ENCODE measurements at places on chromosomes 16 and 17.

- DNase-seq = no peak
Observed at GRCh38 chr17:49972486-49973270, 3.7 kb downstream of the DLX4 start.

- DNase-seq = no peak
Observed at GRCh38 chr16:50474138-50474537, 74.1 kb upstream of the NKD1 start.

DNA sequence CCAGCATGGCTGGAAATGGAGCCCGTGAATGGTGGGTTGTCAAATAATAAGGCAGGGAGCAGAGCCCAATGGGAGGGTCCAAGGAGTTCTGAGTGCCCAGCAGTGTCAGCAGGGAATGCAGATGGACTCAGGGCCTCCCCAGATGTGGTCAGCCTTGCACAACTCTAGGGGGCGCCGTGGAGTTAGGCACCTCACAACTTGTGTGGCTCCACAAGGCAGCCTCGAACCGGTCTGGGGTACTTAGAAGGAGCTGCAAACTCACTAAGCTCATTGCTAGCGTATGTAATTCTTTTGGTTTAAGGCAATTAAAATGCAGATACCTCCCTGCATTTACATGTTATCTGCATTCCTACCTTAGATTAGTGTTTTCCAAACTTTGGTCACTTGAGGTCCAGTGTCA, 18.1 kb downstream of the IRF8 start:
- no peak for DNase-seq

GRCh38 chr17:19570544-19571062, 36.9 kb downstream of the SLC47A1 start:
- no peak for DNase-seq

DNA sequence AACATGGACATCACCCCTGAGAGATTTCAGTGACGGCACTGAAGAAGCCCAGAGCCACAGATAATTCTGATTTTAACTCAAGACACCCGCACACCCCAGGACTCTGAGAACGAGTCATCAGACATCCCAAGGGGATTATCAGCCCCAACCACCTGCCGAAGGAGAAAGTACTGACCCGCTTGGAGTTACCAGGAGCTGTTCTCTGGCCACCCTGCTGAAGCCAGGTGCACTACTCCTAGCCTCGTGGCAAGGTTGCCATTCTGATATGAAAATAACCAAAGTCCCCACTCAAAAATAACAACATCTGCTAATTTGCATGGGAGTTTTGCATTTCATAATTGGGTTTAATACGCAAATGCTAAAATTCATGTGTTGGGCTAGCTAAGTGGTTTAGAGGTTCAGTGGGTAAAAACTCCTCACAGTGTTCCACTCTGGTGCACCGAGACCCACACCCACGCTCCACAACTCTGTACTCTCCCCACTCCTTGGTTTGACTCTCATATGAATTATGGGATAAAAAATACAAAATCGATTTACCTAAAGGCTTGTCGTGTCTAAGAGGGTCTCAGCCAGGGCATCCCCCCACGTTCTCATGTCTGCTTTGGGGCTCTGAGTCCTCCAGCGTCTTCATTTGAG, 143.0 kb upstream of the NOL11 start:
- no peak for DNase-seq

GRCh38 chr17:43350888-43351361, 47.9 kb upstream of the ARL4D start:
- no peak for DNase-seq

DNA sequence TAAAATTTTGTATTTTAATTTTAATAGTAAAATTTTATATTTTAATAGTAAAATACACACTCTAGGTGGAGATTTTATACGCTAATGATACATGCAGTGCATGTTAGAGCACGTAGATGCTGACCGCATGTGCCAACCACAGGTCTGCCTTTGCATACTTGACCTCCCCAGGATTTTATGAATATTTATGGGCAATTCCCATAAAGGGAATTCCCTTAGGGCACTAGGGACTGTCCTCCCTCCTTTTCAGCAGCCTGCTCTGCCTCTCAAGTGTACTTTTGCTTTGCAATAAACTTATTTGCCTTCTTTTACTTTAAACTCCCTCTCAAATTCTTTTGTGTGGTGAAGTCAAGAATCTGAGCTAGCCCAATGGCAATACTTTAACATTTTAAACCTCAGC, 217.7 kb upstream of the CDH8 start:
- DNase-seq = no peak

GRCh38 chr16:1258225-1258600, 2.3 kb downstream of the TPSD1 start:
- no peak for DNase-seq

GRCh38 chr16:69848637-69849545, 86.8 kb downstream of the WWP2 start:
- DNase-seq = peak; percentile 92

DNA sequence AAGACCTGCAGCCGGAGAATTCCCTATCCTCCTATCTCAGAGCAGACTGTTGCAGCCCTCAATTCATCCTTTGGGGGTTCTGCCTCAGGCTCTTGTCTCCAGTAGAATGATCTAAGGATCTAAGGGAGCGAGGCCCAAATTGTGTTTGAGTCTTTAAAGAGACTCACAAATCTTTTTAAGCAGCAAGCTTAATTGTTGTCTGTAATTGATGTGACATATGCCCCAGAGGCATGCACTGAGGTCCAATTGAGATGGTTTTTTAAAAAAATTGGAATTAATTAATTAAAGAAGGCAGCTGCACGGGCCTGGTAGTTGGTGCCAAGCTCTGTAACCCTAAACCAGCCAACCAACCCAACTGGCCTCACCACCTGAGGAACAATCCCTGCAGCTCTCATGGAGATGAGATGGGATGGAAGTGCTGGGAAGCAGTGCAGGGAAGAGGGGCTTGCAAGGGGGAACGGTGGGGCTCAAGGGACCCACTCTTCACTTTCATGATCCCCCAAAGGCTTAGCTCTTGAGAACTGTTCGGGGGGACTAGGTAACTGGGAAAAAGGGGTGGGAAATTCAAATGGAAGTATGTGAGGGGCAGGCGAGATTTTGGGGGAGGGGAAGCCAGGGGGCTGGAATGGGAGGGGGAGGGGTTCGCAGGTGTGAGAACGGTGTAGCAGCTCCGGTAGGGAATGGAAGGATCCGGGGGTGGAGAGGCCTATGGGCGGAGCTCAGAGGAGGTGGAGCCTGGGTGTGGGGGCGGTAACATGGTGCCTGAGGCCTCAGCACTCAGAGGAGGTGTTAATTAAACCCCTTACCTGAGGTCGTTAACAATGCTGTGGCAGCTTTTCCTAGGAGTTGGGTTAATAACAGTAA, 9.2 kb upstream of the ZNF652 start:
- no peak for DNase-seq

GRCh38 chr16:67277999-67278772, 1.1 kb upstream of the PLEKHG4 start:
- DNase-seq = peak; percentile 85

DNA sequence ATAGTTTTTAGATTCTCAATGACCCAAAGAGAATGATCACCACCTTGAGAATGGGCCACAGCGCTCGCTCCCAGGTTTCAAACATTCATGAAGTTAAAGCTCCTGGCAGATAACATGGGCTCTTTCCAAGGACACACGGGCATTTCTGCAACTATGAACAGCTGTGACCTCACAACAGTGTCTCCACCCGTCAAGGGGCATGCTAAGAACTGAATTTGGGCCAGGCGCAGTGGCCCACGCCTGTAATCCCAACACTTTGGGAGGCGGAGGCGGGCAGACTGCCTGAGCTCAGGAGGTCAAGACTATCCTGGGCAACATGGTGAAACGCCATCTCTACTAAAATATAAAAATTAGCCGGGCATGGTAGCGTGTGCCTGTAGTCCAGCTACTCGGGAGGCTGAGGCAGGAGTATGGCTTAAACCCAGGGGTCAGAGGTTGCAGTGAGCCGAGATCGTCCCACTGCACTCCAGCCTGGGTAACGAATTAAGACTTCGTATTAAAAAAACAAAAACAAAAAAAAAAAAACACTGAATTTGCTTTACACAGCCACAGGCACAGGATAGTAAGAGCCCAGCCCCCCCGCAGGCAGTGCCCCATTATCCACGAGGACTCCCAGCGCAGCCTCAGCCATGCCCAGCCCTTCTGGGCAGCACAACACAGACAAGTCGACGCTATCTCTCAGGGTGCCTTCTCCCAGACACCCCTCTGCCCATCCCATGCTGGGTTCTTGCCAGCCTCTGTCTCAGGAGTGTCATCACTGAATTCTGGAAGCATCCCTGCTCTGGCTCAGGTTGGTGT, 7.2 kb downstream of the USP7 start:
- no peak for DNase-seq

- DNase-seq = no peak
Observed at GRCh38 chr16:64365448-64365931, 756.4 kb downstream of the CDH11 start.

- DNase-seq = peak; percentile 9
Observed at GRCh38 chr16:89094252-89094879, 714 bp downstream of the ACSF3 start.

DNA sequence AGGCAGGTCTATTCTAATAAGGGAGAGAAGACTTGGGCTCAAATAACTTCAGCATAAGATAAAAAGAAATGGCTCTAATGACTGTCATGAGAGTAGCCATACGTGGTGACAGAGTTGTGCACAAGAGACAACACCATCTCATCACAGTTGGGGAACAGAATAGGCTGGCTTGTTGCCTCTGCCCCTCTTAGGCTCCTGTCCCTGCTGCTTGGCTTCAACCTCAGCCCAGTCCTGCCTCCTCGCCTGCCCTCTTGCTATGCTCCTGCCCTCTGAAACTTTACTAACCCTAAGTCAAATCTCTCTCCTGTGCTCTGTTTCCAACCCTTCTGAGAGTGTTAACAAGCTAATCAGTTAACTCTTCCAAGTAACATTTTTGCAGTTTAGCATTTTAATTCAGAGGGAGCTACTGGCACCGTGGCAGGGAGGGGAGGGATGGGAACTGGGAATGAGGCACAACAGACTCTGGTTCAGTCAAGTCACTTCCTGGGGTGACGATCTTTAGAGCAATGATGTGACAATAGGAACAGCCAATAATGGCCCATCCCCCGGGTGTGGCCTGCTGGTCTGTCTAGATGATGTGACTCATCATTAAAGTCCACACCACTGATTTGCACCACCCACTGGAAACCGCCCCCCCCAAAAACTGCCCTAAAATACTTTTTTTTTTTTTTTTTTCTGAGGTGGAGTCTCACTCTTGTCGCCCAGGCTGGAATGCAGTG, 35.5 kb downstream of the DNAH17 start:
- DNase-seq = no peak

DNA sequence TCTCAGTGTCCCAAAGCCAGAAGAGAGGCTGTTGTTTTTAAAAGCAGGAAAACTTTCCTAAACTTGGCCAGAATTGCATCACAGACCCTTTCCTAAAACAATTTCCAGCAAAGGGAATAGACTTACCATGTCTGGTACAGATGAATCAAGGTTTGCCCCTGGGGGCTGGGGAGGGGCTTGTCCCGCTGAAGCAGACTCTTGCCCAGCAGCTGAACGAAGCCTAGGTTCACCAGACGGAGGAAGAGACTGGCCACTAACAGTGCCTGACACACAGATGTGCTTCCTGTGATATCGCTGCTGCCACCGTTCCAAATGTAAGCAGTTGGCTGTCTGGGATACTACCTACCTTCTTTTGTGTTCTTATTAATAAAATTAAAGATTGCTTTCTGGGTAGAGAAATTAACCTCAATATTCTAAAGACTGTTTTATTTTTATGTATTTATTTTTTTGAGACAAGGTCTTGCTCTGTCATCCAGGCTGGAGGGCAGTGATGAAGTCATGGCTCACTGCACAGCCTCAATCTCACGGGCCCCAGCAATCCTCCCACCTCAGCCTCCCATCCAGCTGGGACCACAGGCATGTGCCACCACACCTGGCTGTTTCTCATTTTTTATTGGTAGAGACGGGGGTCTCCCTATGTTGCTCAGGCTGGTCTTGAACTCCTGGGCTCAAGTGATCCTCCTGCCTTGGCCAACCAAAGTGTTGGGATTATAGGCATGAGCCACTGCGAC, 13.5 kb downstream of the PRCD start:
- no peak for DNase-seq

DNA sequence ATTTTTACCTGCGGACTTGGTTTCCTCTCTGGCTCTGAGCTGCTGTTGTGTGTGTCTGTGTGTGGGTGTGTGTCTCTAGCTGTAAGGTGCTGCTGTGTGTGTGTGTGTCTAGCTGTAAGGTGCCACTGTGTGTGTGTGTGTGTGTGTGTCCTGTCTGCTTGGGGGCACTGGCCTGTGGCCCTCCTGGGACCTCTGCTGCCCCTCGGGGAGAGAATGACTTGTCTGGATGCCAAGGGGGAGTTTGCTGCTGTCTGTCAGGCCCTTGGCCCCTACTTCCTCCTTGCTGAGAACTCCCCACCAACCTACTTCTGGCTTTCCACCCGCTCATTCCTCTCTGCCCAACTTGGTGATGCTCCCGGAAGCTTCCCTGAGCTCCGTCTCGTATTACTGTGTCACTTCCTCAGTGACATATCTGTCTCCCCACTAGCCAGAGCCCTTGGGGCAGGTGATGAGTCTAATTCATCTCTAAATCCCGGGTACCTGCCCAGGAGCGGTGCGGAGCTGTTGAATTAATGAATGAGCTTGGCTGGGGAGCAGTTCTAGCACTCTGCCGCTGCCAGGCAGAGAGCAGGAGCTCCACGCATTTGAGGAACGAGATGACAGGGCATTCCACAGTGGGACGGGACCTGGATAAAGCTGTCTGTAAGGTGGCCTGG, 3.5 kb upstream of the LASP1NB start:
- DNase-seq = no peak

GRCh38 chr17:1197781-1198490, 18.2 kb upstream of the ABR start:
- peak; percentile 13 for DNase-seq

- DNase-seq = no peak
Observed at GRCh38 chr16:79573884-79574283, 26.7 kb downstream of the MAF start.

GRCh38 chr17:7579001-7579833, at the start of gene CD68:
CD68 (plus strand) TSS chr17:7579638; CDS start chr17:7579678, 40 bp downstream.
- DNase-seq = peak; percentile 82
